ENCODE measurements at places on chromosomes 16 and 17.

DNA sequence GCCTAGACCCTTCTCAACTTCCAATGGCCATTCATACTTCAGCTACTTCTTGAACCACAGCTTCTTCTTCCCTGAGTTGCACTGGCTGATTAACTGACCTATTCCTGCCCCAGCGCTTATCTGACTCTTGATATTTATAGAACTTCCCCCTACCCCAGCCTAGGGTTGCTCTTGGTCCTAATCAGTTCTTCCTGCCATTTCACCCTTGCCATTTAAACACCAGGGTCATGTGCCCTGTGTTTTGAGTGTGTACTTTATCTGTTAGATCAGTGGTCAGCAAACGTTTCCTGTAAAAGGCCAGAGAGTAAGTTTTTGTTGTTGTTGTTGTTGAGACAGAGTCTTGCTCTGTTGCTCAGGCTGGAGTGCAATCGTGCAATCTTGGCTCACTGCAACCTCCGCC is 82.4 kb upstream of the COX10 start:
- DNase-seq = no peak

DNA sequence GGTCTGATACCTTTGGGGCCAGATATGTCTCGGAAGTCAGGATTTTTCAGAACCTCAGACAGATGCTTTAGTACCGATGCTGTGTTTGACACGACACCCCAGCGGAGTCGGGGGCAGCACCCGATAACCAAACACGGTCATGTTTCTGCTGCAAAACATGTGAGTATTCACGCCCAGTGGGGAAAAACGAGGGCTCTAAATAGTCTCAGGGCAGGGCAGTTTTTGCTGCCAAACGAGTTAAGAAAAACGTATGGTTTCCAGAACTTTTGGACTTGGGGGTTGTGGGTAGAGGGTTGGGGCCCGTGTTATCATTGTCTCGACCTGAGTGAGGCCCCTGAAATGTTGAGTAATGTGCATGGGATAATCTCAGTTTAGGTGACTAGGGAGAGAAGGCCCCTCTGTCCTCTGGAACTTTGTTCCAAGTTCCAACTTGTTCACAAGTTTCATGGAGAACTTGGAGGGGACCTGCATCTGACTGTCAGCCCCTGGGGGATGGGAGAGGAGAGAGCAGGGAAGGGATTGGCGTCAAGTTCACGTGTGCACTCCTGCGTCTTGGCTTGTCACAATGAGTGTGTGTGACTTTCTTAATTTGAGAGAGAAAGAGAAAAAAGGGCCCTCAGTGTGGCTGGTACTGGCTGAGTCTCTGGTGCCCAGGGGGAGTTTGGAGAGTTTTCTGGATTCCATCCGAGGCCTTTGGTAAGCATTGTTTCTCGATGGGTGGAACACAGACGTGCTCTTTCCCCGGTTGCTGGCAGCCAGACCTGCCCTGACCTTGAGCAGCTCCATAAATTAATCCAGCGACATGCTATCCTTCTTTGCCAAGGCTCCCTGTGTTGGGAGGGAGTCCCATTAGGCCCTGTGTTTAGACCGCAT is 83.9 kb upstream of the CIBAR2 start:
- peak; percentile 69 for DNase-seq

DNA sequence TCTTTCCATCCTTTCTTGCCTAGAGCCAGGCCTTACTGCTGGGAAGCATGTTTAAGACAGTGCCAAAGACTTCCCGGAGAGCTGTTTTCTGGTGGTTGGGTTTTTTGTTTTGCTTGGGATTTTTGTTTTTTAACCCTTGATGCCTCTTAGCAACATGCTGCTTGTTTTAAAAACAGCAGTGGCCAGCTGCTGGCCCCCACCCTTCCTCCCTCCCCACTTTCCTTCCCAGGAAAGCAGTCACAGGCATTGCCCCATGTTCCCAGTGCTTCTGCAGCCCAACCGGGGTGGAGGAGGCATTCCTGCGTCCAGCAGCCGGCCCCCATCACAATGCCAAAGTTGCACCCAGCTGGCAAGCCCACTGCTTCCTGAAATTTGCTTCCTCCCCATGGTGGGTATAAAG is 12.6 kb downstream of the TMEM132E start:
- no peak for DNase-seq

GRCh38 chr16:30666681-30667080 is 8.4 kb downstream of the FBRS start:
- no peak for DNase-seq

DNA sequence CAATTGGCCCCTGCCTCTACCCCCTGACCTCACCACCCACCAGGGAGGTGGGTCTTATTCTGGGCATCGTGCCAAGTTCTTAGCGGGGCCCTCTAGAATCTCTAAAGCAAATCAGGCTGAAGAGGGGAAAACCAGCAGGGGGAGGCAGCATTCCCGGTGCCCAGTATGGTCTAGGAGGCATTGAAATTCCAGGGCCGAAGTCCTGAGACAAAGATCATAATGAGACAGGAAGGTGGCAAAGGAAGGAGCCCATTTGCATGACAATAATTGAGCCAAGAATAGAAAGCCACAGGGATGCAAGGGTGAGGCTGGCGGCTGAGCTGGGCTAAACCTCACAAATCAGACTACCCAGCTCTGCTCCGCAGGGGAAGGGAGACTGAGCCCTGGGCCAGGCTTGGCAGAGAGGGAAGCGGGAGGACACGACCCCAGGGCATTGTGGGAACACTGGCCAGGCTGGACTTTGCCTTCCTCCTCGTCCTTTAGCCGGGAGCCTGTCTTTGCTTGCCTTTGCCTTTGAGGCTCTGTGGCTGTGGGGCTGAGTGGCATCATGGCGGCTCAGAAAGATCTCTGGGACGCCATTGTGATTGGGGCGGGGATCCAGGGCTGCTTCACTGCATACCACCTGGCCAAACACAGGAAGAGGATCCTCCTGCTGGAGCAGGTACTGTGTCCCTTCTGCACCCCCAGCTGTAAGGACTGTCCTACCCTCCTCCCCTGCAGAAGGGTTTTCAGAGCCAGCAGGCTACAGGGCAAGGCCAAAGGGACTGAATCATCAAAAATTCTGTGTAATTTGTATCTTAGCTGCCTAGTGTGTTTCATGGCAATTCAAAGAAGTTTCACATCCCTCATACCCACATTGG is at the start of gene PIPOX:
Gene PIPOX, plus strand, starts transcription at position 463 of the 860 bp plus-strand sequence. Its CDS starts 85 bp downstream, at position 548.
- no peak for DNase-seq

- peak; percentile 44 for DNase-seq
Observed at GRCh38 chr16:19555938-19556771, 652 bp downstream of the VPS35L start.

GRCh38 chr16:30808146-30808545 is 21.1 kb upstream of the ZNF629 start:
- no peak for DNase-seq
